ENCODE measurements at places on chromosomes 16 and 17.
A peak's percentile ranks its signal among the peaks of the same experiment; 100 is the strongest.

GRCh38 chr17:73280191-73280590 is 18.5 kb upstream of the CPSF4L start:
- no peak for DNase-seq

- DNase-seq: peak; percentile 53
These were observed 119.6 kb upstream of the ZNF750 start for GRCh38 chr17:82959242-82959930.

DNA sequence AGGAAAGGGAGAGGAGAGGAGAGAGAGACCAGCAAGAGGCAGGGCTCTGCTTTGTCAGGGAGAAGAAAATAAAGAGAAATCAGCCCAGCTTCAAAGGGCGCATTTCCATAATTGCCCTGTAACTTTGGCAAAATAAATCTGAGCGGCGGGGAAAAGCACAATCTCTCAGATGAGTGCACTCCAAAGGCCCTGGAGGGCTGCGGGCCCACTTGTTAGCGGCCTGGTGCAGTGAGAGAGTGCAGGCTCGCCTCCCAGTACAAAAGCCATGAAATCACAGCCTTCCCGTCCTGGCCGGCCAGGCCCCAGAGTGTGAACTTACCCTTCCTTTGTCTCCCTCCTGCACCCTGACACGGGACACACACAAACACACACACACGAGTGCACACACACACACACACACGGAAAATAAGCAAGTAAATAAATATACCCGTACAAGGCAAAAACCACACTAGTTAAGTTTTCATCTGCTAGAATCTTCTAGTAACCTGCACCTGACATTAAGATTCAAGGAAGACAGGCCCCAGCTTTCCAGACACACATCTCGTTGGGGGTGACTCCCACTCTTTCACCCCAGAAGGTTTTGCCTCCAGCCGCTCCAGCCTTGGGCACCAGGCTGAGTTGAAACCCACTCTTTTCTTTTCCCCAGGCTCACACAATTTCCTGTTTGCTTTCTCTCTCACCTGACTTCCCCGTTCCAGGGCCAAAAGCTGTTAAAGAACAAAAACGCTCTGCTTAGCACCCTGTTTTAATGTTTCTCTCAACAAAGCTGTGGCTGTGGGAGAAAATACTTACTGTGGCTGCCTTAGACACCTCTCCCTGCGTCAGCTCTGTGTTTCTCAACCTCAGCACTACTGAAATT is 8.5 kb downstream of the IRX3 start:
- DNase-seq: no peak

- DNase-seq: no peak
These were observed 8.9 kb upstream of the DNAJA2 start for GRCh38 chr16:46982335-46982734.

- DNase-seq: no peak
These were observed 847.4 kb upstream of the EEF2KMT start for GRCh38 chr16:5944971-5945370.

GRCh38 chr17:47204722-47205418 is 4.3 kb upstream of the MYL4 start:
- DNase-seq: no peak

GRCh38 chr17:39751016-39751543 is 13.3 kb downstream of the GRB7 start:
- DNase-seq: no peak
